ENCODE measurements at places on chromosomes 5 and 9.

- no peak for DNase-seq
Observed at GRCh38 chr5:1564824-1565736, 41.3 kb upstream of the LPCAT1 start.

DNA sequence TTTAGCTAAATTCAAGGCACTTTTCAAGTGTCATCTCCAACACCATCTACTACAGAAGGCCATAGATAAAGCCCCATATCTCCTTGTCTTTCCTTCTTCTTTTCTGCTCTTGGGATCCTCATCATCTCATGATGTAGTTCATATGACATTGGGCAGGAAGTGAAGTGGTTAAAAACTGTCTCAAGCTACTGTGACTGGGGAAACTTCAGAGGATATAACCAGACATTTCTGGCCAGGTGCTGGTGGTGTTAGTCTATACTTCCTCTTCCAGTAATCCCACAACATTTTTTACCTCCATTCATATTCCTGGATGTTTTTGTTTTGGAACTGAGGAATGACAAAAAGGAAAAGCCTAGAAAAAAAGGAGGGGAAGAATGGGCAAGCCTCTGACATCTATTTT is 188.7 kb downstream of the LURAP1L start:
- no peak for DNase-seq

DNA sequence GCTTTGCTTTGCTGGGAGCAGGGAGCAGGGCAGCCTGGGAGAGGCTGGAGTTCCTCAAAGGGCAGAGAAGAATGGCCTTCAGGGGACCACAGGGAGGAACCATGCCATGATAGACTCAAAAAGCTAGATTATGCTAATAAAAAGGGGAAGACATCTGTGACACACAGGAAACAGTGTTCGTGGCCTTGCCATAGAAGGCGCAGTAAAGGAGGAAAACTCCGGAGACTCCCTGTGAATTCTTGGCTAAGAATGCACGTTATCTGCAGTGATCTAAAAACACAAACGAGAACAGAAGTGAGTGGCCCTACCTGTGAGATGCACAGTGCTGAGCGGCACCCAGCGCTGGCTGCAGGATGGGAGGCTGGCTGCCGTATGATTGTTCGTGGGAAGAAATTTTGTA is 15.9 kb upstream of the LTC4S start:
- DNase-seq, result no peak

DNA sequence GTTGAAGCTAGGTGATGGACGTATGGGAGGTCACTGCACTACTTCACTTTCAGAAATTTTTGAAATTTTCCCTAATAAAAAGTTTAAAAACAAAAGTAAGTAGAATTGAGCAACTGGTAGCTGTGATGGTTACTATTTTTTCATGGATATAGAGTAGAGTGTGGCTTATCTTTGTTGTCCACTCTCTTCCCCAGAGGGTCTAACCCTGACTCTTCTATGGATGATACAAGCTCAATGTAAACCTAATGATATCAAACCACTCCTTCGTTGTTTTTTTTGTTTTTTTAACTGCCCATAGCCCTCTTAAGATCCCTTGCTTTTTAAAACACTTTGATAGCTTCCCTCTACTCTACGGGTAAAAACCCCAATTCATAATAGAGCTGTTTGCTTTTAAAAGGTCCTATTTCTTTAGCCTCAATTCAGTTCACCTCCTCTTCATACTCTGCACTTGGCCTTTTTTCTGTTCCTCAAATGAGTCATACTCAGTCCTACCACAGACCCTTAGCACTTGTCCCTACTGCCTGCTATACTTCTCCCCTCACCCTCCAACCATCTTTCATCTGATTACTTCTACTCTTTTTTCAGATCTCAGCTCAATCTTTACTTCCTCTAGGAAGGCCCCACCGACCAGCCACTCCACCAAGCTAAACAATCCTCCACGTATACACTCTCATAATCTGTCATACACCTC is 2.6 kb downstream of the HDAC3 start:
- DNase-seq, result no peak

DNA sequence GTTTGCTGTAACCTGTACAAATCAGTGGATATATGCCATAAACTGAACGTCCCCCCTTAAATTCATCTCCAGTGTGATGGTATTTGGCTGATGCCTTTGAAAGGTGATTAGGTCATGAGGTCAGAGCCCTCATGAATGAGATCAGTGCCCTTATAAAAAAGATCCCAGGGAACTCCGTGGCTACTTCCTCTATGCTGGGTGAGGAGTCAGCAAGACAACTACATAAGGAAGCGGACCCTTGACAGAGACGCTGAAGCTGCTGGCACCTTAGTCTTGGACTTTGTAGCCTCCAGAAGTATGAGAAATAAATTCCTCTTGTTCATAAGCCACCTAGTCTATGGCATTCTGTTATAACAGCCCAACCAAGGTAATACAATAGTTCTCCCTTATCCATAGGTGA is 215.1 kb upstream of the ZNF608 start:
- DNase-seq, result no peak

DNA sequence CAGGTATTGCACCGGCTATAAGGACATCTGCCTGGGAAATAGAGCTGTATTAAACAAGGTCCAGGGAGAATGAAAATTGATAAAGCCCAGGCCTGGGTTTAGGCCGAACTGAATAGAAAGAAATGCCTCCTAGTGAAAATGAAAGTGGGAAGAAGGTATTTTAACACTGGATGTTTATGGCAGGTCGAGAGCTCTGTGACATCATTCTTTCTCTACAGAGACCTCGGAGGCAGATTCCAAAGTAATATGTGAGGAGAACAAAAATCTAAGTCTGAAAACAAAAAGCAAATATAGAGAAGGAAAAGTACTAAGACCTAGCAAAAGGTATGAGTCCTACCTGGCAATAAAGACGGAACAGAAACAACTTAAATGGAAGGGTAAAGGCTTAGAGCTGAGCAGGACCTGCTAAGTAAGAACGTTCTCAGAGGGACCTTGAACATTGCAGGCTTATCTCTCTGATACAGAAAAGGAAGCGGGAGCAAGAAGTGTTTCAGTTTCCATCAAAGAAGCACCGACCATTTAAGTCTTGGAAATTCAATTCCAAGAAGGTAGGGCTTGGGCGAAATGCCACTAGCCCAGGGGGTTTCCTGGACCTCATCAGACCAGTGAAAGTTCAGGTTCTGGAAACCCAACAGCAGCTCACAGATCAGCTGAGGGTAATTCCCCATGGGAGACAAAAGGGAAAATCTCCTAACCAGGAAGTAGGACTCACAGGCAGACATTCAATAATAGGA is 80.0 kb downstream of the SUSD1 start:
- no peak for DNase-seq

GRCh38 chr5:83006683-83007283 is 70.4 kb downstream of the TMEM167A start:
- DNase-seq, result no peak

DNA sequence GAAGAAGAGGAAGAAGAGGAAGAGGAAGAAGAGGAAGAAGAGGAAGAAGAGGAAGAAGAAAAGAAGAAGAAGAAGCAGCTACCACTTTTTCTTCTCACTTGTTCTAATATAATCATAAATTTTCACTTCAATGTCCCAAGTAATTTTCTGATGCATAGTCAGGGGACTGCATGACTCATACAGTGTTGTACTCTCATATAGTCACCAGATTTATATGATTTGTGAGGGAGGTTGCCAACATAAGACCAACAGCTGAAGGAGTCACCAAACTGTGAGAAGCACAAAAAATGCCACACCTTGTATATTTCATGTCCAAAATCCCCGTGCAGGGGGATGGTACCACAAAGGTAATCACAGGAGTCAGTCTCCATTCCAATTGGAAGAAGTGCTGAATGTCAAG is 32.7 kb upstream of the DMRTA1 start:
- DNase-seq, result no peak

GRCh38 chr9:512555-513272 is 298.0 kb downstream of the DOCK8 start:
- no peak for DNase-seq

- DNase-seq, result no peak
Observed at GRCh38 chr5:181054871-181055459, 14.9 kb downstream of the BTNL9 start.

DNA sequence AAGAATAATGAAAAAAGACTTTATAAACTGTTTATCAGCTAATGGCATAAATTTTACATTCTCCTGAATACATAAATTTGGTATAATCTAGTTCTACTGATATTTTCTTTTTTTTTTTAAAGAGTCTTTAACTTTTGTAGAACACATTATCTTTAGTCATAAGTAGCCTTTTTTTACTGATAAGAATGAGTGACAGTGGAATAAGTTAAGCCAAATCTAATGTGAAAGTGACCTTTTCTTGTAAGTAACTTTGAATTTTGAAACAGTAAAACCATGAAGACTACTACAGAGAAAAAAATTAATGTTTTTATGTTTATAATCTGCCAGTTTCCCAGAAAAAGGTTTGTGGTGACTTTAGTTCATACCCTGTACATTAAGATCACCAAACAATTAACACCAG is 13.7 kb downstream of the CEP78 start:
- no peak for DNase-seq

DNA sequence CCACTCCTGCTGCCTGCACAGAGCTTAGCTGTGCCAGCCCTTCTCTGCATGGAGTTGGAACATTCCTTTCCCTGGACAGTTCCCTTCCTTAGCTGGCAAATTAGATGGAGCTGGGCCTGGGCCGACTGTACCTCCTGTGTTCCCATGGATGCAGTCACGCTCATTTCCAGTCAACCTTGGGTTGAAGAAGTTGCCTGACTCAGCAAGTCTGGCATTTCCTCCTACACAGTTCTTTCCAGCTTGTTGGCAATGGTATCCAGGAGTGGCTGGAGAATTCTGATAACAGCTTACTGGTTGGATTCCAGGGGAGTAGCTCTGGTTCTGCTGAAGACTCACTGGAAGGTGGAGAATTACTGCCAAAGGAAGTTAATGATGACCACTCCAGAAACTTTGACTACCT is 9.2 kb upstream of the TAF1L start:
- DNase-seq, result no peak

DNA sequence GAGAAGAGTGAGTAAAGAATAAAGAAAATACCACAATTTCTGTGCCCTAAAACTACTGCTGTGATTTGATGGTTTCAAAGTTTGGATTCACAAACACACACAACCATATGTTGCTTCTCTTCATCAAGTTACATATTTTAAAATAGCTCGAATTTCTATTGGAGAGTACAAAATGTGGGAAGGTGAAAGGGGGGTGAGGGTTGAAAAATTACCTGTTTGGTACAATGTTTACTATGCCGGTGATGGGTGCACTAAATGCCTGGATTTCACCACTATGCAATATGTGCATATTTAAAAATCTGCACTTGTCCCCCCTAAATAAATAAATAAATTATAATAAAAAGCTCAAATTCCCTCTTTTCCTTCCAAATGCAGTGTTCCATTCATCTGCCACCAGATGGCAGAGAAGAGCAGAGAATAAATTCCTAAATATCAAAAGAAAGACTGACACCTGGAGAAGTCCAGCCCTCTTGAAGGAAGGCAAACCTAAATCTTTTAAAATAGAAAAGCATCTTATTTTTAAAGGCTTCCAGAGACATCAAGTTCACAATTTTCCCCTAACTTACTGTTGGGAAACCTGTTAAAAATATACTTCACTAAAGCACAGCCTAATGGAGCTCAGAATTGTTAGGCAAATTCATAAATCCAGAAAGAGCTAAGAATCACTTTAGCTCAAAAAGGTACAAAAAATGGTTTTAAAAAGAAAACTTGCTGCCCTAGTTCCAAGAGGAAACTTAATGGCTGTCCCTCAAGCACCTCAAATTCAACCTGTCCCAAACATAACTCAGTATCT is 24.8 kb upstream of the HNRNPA0 start:
- DNase-seq, result no peak

DNA sequence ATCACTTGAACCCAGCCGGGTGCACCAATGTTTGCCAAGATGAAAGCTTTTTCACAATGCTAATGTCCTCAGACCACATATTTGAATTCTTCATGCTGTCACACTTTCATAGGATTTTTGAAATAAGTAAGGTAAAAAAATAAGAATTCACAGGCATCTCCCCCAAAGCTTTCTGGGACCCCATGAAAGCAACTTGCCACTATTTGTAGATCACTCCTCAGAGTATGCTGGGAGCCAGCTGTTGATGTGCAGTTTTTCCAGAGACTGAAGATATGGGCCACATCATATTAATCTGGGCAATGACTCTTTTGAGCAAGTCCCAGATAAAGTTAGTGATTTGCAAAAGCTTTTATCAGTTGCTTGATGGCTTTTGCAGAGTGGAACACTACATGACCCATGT is 507.9 kb downstream of the RASEF start:
- DNase-seq, result no peak

DNA sequence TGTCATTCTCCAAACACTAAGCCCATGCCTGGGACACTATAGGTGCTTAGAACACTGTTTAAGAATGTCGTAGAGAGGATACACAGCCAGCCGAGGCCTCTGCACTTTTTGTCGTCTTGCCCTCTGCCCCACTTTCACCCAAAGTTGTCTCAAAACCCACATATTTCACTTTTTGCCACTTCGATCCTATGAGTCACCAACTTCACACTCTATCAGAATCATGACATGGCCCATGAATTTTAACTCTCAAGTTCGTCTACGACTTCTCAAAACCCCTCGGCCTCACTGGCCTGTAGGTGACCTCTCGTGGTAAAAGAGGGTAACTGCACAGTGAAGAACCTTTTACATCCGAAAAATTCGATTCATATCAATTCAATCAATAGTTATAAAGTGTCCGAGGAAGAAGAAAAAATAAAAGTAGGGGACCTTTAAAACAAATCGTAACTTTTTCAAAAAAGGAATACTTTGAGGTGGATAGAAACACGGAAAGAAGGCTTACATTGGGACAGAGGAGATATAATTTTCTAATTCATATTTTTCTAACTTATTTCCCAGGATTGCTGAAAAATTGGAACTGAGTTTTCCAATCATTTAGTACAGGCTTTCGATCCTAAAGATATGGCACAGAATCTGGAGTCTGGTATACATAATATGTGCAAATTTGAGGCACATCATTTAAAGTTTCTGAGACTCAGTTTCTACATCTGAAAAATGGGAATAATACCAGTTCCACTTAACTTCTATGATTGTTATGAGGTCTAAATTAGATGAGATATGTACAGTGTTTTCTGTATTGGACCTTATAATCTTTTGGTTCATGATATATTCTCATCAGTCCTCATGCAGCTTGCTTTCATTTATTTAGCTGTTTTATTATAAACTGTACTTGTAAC is 122.6 kb downstream of the APBA1 start:
- DNase-seq, result no peak

DNA sequence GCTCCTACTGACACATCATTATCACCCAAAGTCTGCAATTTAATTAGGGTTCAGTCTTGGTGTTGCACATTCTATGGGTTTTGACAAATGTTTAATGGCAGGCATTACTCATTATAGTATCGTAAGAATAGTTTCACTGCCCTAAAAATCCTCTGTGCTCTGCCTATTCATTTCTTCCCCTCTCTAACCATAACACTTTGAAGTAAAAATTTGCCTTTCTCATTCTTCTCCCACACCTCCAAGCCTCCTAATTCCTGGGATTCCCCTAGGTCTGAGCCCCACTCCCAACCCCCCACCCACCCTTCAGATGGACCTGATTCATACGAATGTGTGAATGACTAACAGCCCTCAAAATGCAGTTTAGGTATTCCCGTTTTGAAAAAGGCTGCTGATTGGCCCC is 18.4 kb downstream of the ENC1 start:
- DNase-seq, result no peak

All from upper lobe of left lung (tissue), 6 donors.